ENCODE measurements at places on chromosomes 2 and 18.

- DNase-seq: no peak
Observed at GRCh38 chr18:40283560-40283959, 1671.5 kb upstream of the PIK3C3 start.

GRCh38 chr2:199341123-199341522 lies 116.6 kb downstream of the SATB2 start:
- no peak for DNase-seq

DNA sequence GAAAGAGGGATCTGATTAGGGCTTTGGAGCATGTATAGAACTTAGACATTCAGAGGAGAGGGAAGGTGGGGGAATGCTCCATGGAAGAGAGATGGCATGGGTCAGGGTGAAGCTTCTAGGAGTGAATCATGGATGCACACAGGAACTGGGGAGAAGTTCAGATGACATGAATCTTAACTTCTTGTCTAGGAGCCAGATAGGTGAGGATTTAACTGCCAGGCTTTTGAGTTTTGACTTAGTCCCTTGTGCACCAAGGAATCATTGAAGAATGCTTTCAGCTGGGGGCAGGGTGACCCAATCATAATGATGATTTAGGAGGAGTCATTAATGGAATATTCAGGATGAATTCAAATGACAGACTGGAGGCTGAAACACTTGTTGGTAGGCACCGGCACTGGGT lies 48.7 kb downstream of the ACYP2 start:
- DNase-seq: no peak

GRCh38 chr18:39448942-39449341 lies 1883.3 kb upstream of the CELF4 start:
- no peak for DNase-seq

DNA sequence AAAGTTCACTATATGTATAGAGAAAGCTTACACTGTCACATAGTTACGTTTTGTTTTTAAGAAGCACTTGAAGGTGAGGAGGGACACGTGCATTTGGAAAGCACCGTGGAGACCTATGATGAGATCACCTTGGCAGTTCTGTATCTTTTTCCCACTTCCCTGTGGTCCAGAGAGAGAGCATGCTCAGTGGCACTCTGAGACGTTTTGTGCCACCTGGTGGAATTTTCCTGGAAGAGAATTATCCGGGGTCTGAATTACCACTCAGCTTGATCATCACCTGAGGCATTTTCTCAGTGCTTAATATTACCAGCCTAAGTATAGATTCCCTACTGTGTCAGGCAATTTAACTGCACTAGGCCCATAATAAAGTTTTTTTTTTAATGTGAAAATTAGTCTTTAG lies 469.4 kb upstream of the SMIM21 start:
- DNase-seq: no peak
